ENCODE measurements at places on chromosomes 4 and X. TPM values are rescaled to one million over a fixed set of nuclear protein-coding genes. Genes with fewer than 3 reads are reported as not detected.

Gene INPP4B
- 8.2 TPM for total RNA-seq

Gene PFKFB1
- 0.41 TPM for total RNA-seq

Gene CYP2U1
- total RNA-seq: 11.4 TPM

Gene UBE2K
- total RNA-seq: 93.8 TPM

Gene SEC24D
- total RNA-seq: 8.2 TPM

Gene IL21
- not detected for total RNA-seq

Gene CXCL6
- total RNA-seq: 0.41 TPM

Gene PRDM8
- 26.9 TPM for total RNA-seq

Gene PIR
- total RNA-seq: 2.0 TPM

Gene MTMR8
- 4.5 TPM for total RNA-seq

Gene SULT1B1
- 0.41 TPM for total RNA-seq

Gene UGT2B15
- not detected for total RNA-seq

Gene CHRNA9
- total RNA-seq: not detected

Gene CXCL3
- 0.41 TPM for total RNA-seq

Gene RPS3A
- 4,290 TPM for total RNA-seq

Gene GPRASP2
- total RNA-seq: 84.8 TPM

Gene BBS12
- total RNA-seq: 16.3 TPM

Gene VCX3A
- not detected for total RNA-seq

Gene RRAGB
- 77.0 TPM for total RNA-seq

Gene FANCB
- 17.5 TPM for total RNA-seq

Gene UTP14A
- 11.0 TPM for total RNA-seq

Gene SPANXN4
- total RNA-seq: not detected

Gene PAGE2
- not detected for total RNA-seq

Gene DOK7
- under 0.01 TPM for total RNA-seq

Gene SPANXA1
- total RNA-seq: not detected

Gene TAF7L
- 0.41 TPM for total RNA-seq

Gene SCD5
- total RNA-seq: 254 TPM

Gene TMPRSS11D
- total RNA-seq: not detected

Gene CDK16
- 66.4 TPM for total RNA-seq

Gene OPRPN
- not detected for total RNA-seq

Gene BGN
- total RNA-seq: 1.6 TPM

Gene MID1
- 7.7 TPM for total RNA-seq

Gene ADH1A
- total RNA-seq: not detected

Gene PHEX
- 2.0 TPM for total RNA-seq

Gene TSPAN7
- total RNA-seq: 60.7 TPM

Gene USP51
- 4.5 TPM for total RNA-seq

Gene HMX1
- total RNA-seq: not detected

Gene PITX2
- total RNA-seq: not detected

Gene CXorf49B
- total RNA-seq: not detected

Gene AADAT
- total RNA-seq: 28.1 TPM

Gene PAGE1
- 0.41 TPM for total RNA-seq

Gene CSTF2
- 13.5 TPM for total RNA-seq

Gene SMIM10
- total RNA-seq: 0.41 TPM

Gene F8A1
- total RNA-seq: 2.4 TPM
